ENCODE measurements at places on chromosomes 7 and 10.

GRCh38 chr7:87877366-87878040 is 1.2 kb downstream of the DBF4 start:
- no peak for DNase-seq

DNA sequence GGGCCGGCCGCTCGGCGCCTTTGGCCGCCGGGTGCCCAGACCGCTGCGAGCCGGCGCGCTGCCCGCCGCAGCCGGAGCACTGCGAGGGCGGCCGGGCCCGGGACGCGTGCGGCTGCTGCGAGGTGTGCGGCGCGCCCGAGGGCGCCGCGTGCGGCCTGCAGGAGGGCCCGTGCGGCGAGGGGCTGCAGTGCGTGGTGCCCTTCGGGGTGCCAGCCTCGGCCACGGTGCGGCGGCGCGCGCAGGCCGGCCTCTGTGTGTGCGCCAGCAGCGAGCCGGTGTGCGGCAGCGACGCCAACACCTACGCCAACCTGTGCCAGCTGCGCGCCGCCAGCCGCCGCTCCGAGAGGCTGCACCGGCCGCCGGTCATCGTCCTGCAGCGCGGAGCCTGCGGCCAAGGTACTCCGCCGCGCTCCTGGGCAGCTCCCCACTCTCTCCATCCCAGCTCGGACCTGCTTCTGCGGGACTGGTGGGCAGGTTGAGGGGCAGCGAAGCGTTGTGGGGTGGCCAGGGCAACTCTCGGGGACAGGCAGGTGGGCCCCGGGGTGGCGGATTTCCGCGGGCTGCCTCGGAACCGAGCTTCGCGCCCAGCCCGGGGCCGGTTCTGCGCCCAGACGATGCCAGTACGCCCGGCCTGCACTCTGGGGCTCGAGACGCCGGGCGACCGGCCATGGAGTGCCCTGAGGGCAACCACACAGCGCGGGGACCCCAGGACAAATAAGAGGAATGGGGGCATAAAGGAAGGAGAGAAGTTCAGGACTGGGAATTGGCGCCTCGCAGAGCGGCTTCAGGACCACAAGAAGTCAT is 578 bp downstream of the HTRA1 start:
- DNase-seq = no peak

DNA sequence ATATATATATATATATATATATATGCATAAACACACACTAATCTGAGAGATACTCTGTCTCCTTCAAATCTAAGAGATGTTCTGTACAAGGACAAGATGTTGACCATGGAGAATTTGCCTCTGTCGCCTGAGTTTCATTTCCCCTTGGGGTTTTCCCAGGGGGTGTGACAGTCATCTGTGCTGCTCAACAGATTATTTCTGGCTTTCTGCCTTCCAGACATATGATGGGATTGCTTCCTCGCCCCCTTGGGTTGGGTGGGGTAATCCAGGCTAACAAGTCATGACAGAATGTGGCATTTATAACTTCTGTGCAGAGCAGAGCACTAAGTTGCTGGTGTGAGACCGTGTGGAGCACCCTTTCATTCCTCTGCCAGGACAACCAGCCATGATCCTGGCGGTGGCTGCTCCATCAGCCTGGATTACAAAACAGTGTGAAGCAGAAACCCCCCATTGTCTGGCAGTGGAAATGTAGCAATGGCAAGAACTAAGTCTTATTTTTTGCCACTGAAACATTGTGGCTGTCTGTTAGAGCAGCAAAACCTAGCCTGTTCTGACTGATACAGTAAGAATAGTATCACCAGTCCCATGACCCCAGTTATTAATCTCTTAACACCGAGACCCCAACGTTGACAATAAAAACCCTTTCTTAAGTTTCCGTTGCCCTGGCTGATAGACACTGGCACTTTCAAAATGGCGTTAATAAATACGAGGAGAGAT is 13.7 kb upstream of the USP6NL start:
- no peak for DNase-seq

GRCh38 chr10:125209591-125210355 is 49.4 kb upstream of the CTBP2 start:
- DNase-seq = peak; percentile 98

- DNase-seq = no peak
Observed at GRCh38 chr7:1418505-1419309, 40.6 kb downstream of the MICALL2 start.

- no peak for DNase-seq
Observed at GRCh38 chr10:109740436-109740835, 182.9 kb downstream of the XPNPEP1 start.

DNA sequence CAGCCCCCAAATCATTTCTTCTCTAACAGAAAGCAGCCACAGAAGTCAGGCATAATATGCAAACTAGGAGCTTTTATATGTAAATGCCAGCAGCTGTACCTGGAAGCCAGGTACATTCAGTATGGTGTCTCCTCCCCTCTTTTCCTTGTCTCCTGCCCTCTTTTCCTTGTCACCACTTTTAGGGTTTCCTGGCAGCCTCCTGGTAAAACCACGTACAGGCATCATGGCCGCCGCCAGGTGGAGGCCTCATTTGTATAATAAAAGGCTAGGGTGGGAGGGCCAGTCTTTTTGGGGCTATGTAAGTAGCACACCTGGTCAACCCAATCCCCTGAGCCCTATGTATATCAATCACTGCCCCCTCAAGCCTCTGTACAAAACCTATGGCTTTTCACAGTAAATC is 28.7 kb downstream of the PDZD8 start:
- no peak for DNase-seq

- no peak for DNase-seq
Observed at GRCh38 chr7:7704867-7705266, 13.5 kb downstream of the RPA3 start.

DNA sequence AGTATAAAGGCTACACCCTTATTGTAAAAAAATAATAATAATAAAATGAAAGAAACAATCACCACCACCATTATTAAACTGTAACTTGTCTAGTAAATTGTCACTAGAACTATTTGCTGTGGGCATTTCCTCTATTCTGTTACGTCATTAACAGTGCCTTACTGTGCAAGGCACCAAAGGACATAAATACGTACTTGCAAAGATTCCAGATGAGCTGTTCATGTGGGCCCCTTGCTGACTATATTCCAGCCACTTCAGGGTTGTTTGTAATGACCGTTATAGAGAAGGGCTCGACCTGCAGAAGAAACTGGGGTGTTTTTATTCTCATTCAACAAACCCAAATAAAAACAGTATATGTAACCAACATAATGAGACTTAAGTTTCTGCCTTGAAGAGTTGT is 60.4 kb downstream of the KLRG2 start:
- no peak for DNase-seq

GRCh38 chr7:13639396-13639795 is 350.1 kb downstream of the ETV1 start:
- no peak for DNase-seq

DNA sequence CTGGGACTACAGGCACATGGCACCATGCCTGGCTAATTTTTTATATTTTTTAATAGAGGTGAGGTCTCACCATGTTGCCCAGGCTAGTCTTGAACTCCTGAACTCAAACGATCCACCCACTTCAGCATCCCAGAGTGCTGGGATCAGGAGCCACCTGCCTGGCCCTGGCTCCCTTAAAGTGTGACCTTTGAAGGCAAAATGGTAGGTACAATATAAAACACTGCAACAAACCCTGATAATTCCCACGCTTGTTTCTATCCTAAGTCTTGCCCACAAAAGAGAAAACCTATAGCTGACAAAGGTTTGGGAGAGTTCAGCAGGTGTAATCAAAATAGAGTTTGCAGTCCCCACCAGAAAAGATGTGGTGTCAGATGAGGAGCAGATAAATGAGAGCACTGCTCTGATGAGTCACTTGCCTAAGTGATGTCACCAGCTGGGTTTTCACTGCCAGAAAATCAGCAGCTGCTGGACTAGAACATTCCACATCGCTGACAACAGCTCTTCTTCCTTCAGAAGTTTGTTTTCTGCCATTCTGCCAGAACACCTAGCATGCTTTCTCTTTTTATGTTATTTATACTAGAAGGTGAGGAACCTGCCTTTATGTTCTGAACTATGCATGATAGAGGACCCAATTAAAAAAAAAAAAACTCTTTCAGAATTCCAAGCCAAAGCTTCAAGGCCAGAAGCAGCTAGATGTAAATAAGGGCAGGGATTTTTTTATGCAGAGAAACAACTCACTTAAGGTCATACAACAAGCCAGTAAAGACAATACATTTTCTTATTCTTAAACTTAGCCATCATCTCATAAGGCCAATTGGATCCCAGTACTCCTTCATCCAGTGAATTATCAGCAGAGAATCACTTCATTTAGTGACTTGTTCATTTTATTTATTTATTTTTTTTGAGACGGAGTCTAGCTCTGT is 18.0 kb downstream of the PURB start:
- no peak for DNase-seq

DNA sequence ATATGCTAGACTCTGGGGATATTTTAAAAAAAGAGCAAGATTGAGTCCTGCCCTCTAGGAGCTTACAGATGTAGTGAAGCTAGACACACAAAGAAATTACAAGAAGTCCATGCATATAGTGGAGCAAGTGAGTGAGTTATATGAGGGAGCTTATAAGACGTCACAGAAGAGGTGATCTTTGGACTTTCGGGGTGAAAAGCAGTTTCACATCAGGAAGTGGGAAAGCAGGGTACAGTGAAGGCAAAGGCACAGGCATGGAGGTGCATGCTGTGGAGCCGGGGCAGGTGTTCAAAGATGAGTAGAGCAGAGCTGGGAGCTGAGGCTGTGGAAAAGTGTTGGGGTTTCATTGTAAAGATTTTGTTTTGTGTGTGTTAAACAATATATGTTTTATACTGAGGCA is 38.5 kb upstream of the EXOC6 start:
- DNase-seq = no peak

- DNase-seq = no peak
Observed at GRCh38 chr10:77120012-77120411, 517.6 kb downstream of the KCNMA1 start.

GRCh38 chr10:112389271-112389822 is 15.4 kb downstream of the ACSL5 start:
- DNase-seq = peak; percentile 70

DNA sequence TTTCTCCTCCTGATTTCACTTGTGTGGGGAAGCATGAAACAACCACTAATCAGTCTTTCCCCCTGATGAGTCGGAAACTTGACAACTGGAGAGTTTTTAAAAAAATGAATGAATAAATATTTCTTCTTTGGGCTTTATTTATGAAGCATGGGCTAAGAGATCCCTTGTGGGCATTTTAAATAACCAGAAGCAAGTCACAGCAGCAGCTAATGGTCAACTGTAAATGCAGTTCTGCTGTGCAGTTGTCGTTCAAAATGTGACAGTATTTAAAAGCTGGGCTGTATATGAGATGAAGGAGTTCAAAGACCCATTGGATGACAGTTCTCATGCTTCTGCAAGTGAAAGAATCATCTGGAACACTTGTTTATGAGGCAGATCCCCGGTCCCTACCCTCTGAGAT is 54.1 kb downstream of the STEAP1B start:
- DNase-seq = no peak

DNA sequence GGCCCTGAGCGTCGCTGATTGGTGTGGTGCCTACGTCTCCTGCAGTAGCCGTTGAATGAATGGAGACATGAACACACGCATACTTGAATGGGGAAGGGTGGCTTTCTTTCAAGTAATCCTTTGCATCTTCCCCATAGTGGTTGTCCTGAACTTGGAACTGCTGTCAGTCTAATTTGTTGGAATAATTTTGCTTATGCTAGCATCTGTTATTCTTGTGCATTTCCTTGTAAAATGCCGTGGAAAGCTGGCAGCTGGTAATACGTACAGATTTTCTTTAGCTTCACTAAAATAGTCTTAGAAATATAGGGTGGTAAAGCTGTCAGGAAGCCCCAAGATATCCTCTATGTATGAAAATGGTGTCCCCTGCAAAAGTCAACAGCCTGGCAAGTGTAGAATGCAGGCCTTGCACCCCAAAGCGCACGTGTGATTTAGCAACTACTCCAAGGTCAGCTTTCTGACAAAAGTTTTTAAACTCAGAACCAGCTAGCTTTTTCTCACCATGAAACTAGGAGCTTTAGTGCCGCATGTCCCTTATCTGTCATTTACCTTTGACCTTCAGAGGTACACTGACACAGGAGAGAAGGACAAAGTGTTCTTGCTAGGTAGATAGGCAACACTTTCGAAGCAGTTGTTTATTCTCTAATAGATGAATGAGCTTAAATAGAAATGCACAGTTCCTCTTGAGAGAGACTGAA is 70.8 kb downstream of the RBM33 start:
- DNase-seq = no peak

- DNase-seq = no peak
Observed at GRCh38 chr7:158543840-158544239, 43.8 kb downstream of the PTPRN2 start.

GRCh38 chr7:105013816-105014692 is at the start of gene KMT2E:
KMT2E (plus strand) TSS chr7:105014205; CDS start chr7:105040953, 26,748 bp downstream.
- DNase-seq = no peak

GRCh38 chr7:30644286-30644955 is 37.8 kb downstream of the CRHR2 start:
- no peak for DNase-seq

DNA sequence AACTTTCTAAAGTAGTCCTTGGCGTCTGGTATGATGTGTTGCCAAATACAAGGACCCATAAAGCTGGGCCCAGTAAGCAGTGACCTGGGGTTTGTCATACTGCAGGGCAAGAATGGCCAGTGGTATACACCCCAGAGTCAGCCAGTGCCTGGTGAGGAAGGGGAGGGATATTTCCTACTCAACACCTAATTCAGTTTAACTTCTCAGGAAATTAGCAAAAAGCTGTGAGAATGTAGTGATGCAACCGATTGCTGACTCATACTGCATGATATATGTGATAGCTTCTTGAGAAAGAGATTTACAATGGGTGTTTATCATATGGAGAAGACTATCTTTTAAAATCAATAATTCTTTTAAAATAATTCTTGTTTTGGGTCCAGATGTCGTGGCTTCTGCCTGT is 889.3 kb upstream of the CELF2 start:
- no peak for DNase-seq

DNA sequence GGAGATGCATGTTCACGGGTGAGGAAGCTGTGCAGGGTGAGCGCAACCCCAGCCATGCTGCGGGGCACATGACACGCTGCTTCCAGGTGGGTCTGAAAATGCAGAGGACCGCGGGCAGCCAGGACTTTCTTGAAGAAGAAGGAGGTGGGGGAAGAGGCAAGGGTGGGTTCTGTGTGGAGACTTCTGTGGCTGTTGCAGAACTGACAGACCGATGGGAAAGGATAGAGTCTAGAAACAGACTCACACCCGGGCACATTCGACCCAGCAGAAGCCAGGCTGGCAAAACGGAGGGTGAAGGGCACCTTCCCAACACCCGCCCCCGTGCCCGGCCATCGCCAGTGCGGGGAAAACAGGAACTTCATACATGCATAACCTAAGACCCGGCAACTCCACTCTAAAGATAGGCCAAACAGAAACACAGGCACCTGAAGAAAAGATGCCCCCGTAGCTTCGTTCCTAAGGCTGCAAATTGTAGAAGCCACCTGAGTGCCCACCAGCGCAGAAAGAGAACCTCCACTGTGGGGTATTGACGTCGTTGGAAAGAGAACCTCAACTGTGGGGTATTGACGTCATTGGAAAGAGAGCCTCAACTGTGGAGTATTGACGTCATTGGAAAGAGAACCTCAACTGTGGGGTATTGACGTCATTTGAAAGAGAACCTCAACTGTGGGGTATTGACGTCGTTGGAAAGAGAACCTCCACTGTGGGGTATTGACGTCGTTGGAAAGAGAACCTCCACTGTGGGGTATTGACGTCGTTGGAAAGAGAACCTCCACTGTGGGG is 4.8 kb upstream of the KNDC1 start:
- DNase-seq = no peak

Data from foreskin melanocyte (primary cell).